AG04450 (cell line): ENCODE measurements at places on chromosomes 7 and 10. TPM values are rescaled to one million over a fixed set of nuclear protein-coding genes. Genes with fewer than 3 reads are reported as not detected.

The TEX36 gene
- polyA plus RNA-seq, result not detected in 2 replicates

The PARP12 gene
- 17.1 and 18.0 TPM in 2 replicates for polyA plus RNA-seq

The ATOH7 gene
- 0.06 TPM in 1 of 2 replicates, not detected in the other for polyA plus RNA-seq

The MMP21 gene
- polyA plus RNA-seq, result 0.07 TPM in 1 of 2 replicates, not detected in the other

The C10orf67 gene
- polyA plus RNA-seq, result 0.10 and 0.14 TPM in 2 replicates

The EPDR1 gene
- polyA plus RNA-seq, result 0.20 TPM in 1 of 2 replicates, not detected in the other

The EPHB4 gene
- 43.8 and 46.5 TPM in 2 replicates for polyA plus RNA-seq

The LRRD1 gene
- not detected in 2 replicates for polyA plus RNA-seq

The PPP1R3A gene
- not detected in 2 replicates for polyA plus RNA-seq

The MYL10 gene
- not detected in 2 replicates for polyA plus RNA-seq

The CYP26A1 gene
- not detected in 2 replicates for polyA plus RNA-seq

The C10orf143 gene
- polyA plus RNA-seq, result 1.7 and 1.9 TPM in 2 replicates

The GRM8 gene
- not detected in 2 replicates for polyA plus RNA-seq

The EBLN1 gene
- polyA plus RNA-seq, result not detected in 2 replicates

The SPDYE6 gene
- polyA plus RNA-seq, result not detected in 2 replicates

The CCL26 gene
- polyA plus RNA-seq, result not detected in 2 replicates

The AFAP1L2 gene
- 0.05 and 0.07 TPM in 2 replicates for polyA plus RNA-seq

The MRC1 gene
- polyA plus RNA-seq, result not detected in 2 replicates

The GNGT1 gene
- polyA plus RNA-seq, result not detected in 2 replicates

The KEL gene
- polyA plus RNA-seq, result 0.06 and 0.09 TPM in 2 replicates

The HOXA3 gene
- 1.6 and 1.9 TPM in 2 replicates for polyA plus RNA-seq

The CASTOR2 gene
- polyA plus RNA-seq, result 3.9 and 8.2 TPM in 2 replicates

The MYH16 gene
- not detected in 2 replicates for polyA plus RNA-seq

The NKX1-2 gene
- polyA plus RNA-seq, result not detected in 2 replicates

The OR2A1 gene
- polyA plus RNA-seq, result not detected in 2 replicates

The AGBL3 gene
- polyA plus RNA-seq, result 0.32 and 0.38 TPM in 2 replicates

The COL13A1 gene
- 10.9 and 13.1 TPM in 2 replicates for polyA plus RNA-seq

The APBB1IP gene
- 0.02 and 0.04 TPM in 2 replicates for polyA plus RNA-seq

The POLR2J2 gene
- 1.9 and 2.0 TPM in 2 replicates for polyA plus RNA-seq

The LEP gene
- polyA plus RNA-seq, result not detected in 2 replicates

The RBP4 gene
- not detected in 2 replicates for polyA plus RNA-seq

The GPNMB gene
- 4.5 and 6.8 TPM in 2 replicates for polyA plus RNA-seq

The VAX1 gene
- polyA plus RNA-seq, result not detected in 2 replicates

The AKR1B1 gene
- polyA plus RNA-seq, result 337 and 347 TPM in 2 replicates

The MKI67 gene
- polyA plus RNA-seq, result 8.0 and 10.3 TPM in 2 replicates

The OPN1SW gene
- not detected in 2 replicates for polyA plus RNA-seq

The NPFFR1 gene
- polyA plus RNA-seq, result 0.01 TPM in 1 of 2 replicates, not detected in the other

The FOXK1 gene
- polyA plus RNA-seq, result 3.4 and 4.7 TPM in 2 replicates

The CRHR2 gene
- not detected in 2 replicates for polyA plus RNA-seq

The TACC2 gene
- polyA plus RNA-seq, result 16.8 and 19.4 TPM in 2 replicates

The INA gene
- polyA plus RNA-seq, result 5.2 and 6.6 TPM in 2 replicates

The SCART1 gene
- polyA plus RNA-seq, result 0.67 and 0.96 TPM in 2 replicates

The MYO1G gene
- not detected in 2 replicates for polyA plus RNA-seq

The FAM180A gene
- 5.5 TPM in 2 replicates for polyA plus RNA-seq

The ACSM6 gene
- not detected in 2 replicates for polyA plus RNA-seq

The TM9SF3 gene
- 61.3 and 90.7 TPM in 2 replicates for polyA plus RNA-seq

The SLC29A3 gene
- polyA plus RNA-seq, result 2.4 and 3.8 TPM in 2 replicates

The GRID2IP gene
- 0.02 TPM in 1 of 2 replicates, not detected in the other for polyA plus RNA-seq

The SUN3 gene
- polyA plus RNA-seq, result not detected in 2 replicates

The TRIM74 gene
- polyA plus RNA-seq, result 0.09 TPM in 1 of 2 replicates, not detected in the other

The OR2A42 gene
- not detected in 2 replicates for polyA plus RNA-seq

The GLCCI1 gene
- 8.1 and 13.5 TPM in 2 replicates for polyA plus RNA-seq

The ELN gene
- 2.1 and 2.8 TPM in 2 replicates for polyA plus RNA-seq

The UMAD1 gene
- 16.5 and 22.8 TPM in 2 replicates for polyA plus RNA-seq

The GIMAP5 gene
- not detected in 2 replicates for polyA plus RNA-seq
